Activated CD4-positive, CD25-positive, alpha-beta regulatory T cell (primary cell): ENCODE measurements at places on chromosomes 2 and 18.

DNA sequence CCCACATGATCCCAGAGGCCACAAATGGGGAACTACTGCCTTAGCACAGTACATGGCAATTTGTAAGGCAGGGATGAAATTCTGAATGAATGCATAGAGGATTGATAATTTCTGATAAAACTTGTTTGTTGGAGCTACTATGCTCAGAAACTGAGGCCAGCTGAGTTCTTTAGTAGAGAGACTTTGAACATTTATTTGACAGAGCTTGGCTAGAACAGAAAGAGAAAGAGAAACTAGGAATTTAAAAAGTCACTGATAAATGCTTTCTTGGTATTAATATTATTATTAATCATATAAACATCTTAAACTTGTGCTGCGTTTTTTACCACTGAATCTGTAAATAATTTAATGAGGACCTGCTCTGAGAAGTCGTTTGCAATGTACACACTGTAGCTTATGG, 923.7 kb upstream of the CNTNAP5 start:
- DNase-seq = no peak

GRCh38 chr2:236568922-236569572, 578 bp upstream of the ACKR3 start:
- no peak for DNase-seq

DNA sequence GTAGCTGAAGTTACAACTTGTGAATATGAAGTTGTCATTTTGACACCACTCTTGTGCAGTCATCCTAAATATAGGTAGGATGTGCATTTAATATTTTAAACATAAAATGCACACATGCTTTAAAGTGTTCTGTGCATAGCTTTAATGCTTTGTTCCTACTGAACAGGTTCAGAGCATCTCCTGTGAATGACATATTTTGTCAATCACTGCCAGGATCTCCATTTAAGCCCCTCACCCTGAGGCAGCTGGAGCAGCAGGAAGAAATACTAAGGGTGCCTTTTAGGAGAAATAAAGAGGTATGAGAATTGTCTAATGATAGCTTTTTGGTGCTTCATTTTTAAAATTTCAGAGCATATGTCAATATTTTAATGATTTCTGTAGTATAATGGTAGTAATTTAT, 14.7 kb downstream of the ERLEC1 start:
- DNase-seq = no peak

DNA sequence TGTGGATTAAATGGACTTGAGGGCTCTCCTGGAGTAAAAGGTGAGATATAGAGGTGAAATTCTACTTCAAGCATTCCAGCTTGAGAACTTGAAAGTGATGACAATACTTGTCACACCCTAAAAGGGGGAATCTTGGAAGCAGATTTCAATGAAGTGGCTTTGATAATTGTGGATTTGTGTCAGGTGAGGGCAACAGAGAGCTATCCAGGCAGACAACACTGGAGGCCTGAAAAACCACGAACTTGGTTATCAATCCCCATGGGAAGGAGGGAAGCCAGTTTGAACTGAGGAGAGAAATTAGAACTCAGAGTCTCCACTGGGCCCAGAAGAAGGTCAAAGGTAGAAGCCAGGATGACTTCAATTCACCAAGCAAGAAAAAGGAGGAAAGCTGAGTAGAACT, 263.9 kb downstream of the FIGN start:
- DNase-seq = no peak

DNA sequence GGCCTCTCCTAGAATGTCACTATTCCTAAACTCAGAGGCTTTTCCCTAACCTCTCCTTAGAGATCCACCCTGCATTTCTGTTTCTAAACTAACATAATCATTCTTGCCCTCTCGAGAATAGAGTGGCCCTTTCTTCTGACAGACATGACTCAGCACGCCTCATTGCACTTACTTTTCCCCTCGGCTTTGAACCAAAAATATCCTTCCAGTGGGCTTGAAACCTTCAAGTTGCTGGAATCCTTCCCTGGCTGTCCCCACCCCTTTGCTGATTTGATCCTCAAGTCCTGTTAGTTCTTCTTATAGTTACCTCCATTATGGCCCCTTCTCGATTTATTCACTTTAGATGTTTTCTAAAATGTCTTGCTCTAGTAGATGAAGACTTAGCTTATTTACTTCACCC, 158.0 kb downstream of the LTBP1 start:
- DNase-seq = no peak

- no peak for DNase-seq
Measured at GRCh38 chr2:51149725-51150124, 117.8 kb upstream of the NRXN1 start.

DNA sequence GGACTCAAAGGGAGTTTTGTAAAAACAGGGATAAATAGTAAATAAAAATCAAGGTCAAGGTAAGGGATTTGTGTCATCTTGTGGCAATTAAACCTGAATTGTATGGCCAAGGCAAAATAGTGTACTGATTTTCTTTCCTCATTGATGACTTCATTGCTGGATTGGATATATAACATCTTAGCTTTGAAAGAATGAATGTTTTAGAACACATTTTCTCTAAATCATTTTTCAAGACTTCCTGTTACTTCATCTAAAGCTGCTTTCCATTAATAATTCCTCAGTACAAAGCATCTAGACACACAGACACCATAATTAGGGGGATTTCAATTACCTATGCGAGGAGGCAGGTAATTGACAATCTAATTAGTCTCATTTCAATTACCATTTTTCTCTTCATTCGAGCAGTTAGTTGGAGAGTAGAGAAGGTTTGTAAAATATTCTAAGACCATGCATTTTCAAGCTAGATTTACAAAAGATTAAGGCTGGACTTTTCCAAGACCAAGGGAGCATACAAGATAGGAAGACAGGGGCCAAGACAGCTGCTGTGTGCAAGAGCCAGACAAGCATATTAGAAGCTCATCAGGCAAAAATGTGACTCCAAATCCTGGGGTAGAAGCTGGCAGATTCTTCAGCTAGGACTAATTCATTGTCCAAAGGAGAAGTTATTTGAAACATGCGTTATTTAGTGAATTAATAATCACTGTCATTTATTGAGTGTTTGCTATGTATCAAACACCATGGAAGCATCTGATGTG, 253.6 kb downstream of the EPHA4 start:
- no peak for DNase-seq

- DNase-seq = no peak
Measured at GRCh38 chr2:38554973-38555595, 47.6 kb downstream of the HNRNPLL start.

- no peak for DNase-seq
Measured at GRCh38 chr2:46147626-46148368, 149.4 kb upstream of the EPAS1 start.

GRCh38 chr18:47248115-47248603, 3.3 kb downstream of the SKOR2 start:
- no peak for DNase-seq

DNA sequence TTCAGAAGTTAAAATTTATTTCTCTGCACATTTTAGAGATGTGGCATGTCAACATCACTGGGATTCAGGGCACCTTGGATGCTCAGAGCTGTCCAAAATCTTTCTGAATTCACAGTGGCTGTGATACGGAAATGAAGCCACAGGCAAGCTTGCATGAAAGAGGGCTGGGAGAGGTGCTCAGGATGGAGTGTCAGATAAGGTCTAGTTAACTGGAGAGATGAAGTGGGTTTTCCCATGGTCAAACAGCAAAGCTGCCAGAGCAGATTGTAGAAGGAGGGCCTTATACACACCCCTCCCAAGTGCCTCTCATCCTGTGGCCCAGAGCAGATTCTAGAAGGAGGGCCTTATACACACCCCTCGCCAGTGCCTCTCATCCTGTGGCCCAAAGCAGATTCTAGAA, 286.8 kb upstream of the PXDN start:
- DNase-seq = no peak

DNA sequence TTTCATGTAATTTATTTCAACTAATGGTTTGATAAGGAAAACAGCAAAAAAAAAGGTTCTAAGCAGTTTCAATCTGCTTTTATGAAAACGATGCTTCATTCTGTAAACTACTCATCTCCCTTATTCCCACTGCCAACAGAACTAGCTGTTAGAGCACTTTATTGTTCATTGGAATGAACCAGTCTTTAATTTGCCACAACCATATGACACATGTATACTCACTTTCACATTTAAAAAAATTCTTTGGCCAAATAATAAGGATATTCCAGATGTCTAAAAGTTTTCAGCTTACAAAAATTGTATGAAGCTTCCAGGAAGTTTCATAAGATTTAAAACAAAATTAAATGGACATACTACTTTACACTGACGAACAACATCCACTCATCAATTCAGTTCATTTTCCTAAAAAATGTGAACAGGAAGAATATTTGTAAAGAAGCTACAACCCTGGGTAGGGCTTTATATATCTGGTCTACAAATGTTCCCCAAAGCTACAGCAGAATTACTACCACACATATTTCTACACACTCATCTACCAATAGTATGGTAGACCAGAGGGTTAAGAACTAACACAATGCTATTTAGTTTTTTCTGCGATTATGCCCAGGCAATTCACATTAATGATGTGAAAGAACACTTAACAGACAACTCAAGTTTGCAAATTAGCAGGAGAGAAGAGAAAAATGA, 37.7 kb downstream of the ZNF521 start:
- DNase-seq = no peak

DNA sequence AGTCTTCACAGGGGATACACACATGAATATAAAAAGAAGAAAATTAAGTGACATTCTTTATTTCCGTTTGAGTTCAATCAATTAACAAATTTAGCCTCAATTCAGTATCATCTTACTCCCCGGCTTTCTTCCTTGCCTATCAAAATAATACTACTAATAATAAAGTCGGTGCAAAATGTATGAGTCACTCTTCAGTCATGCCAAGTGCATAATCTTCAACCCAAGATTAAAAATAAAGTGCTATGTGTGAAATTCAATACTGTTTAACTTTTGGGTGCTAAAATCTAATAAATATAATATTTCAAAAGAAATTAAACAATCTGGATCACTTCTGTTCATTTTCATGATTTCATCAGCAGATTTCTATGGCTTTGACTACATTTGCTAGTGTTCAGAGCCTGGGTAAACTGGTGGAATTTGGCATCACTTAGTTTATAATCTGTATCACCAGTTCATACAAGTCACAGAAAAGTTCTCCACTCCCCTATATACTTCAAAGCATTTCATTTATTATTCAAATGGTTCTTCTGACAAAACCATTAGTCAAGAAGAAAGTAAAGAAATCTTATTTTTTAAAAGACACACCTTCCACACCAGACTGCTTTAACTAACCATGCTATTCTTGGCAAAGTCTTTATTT, 183.6 kb downstream of the THADA start:
- no peak for DNase-seq

- DNase-seq = no peak
Measured at GRCh38 chr2:134431838-134432434, 178.1 kb downstream of the MGAT5 start.

GRCh38 chr2:61713457-61713856, 140.4 kb downstream of the FAM161A start:
- no peak for DNase-seq

- no peak for DNase-seq
Measured at GRCh38 chr2:168345601-168346000, 98.2 kb upstream of the STK39 start.

- no peak for DNase-seq
Measured at GRCh38 chr2:235690809-235691450, 197.1 kb downstream of the AGAP1 start.

DNA sequence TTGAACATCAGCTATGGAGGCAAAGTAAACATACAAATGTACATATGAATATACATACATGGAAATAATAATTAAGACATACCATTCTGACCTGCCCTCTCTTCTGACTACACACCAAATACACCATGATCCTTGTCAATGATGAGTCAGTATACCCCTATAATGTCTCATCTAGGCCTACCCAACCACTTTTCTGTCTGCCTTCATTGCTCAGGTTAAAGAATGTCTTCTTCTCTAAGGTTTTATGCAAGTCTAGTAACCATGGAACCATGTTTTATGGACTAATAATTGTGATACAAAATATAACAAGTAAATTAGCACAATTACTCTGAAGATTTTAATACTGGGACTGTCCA, 128.7 kb downstream of the NCKAP5 start:
- no peak for DNase-seq

DNA sequence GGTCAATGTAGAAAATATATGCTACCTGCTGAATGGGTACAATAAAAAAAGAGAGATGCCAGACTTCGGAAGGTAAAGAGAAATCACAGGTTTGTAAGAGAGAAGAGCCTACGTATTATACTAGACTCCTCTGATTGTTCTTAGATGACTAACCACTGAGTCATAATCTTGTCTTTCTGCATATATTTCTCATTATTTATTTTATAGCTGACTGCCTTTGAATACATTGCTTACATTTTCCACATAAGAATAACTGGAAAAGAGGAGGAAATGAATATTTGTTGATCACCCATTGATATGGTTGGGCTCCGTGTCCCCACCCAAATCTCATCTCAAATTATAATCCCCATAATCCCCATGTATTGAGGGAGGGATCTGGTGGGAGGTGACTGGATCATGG, 90.3 kb upstream of the RAB27B start:
- DNase-seq = no peak

DNA sequence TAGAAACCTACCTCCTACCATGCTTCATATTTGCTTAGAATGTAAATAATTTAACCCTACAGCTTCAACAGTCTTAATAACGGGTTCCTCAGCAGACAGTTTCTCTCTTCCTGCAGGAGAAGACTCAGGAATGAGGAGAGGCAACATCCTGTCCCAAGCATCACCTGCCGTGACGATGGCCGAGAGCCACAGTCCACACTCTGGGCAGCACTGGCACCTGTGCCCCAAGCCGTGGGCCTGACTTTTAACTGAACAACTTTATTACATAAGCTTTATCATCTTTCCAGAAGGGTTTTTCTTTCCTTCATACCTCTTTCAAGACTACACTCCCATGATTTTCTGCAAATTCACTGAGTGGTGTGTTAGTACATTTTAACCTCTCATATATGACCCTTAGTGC, 856.0 kb downstream of the GALR1 start:
- DNase-seq = no peak

DNA sequence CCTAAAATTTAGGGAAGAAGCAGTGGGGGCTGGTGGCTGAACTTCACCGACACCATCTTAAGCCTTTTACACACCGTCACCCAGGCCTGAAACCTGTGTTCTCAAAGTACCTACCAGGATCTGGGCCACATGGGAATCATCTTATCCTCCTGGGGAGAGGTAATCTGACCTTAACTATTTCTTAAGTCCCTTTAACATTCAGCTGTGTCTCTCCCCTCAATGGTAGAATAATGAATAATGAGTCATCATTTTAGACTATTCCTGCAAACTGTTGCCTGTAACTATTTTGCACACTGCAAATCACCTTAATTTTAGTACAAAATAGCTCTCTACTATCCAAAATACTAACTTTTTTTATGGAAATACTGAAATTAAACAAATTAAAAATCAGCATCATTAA, 149.4 kb upstream of the KLF7 start:
- DNase-seq = no peak
